A549 treated with AZD2906 at 1 μM for 4 hours (cell line): ENCODE measurements at places on chromosomes 6 and 20. TPM values are rescaled to one million over a fixed set of nuclear protein-coding genes. Genes with fewer than 3 reads are reported as not detected.

SLC13A3 gene
- total RNA-seq: 0.02 to 0.14 TPM (median 0.08 TPM) in 4 of 5 replicates, not detected in the other

ECT2L gene
- total RNA-seq: not detected in 5 replicates

OR2J3 gene
- total RNA-seq: not detected in 5 replicates

SPAG4 gene
- 4.3 to 6.1 TPM (median 5.0 TPM) in 5 replicates for total RNA-seq

CST1 gene
- total RNA-seq: 0.80 to 2.1 TPM (median 1.2 TPM) in 5 replicates

PSORS1C2 gene
- total RNA-seq: 0.08 TPM in 1 of 5 replicates, not detected in the others

ZSCAN31 gene
- 1.5 to 2.2 TPM (median 1.8 TPM) in 5 replicates for total RNA-seq

CLIC5 gene
- 0.01 TPM in 1 of 5 replicates, not detected in the others for total RNA-seq

VSX1 gene
- 0.66 to 1.2 TPM (median 0.93 TPM) in 5 replicates for total RNA-seq

CARMIL1 gene
- total RNA-seq: 7.4 to 10.0 TPM (median 8.1 TPM) in 5 replicates

LPA gene
- 0.06 to 0.15 TPM (median 0.07 TPM) in 5 replicates for total RNA-seq

PTCRA gene
- not detected in 5 replicates for total RNA-seq

KIAA0408 gene
- 5.1 to 5.8 TPM (median 5.6 TPM) in 5 replicates for total RNA-seq

ATP9A gene
- 12.6 to 17.9 TPM (median 15.7 TPM) in 5 replicates for total RNA-seq

ILRUN gene
- total RNA-seq: 30.3 to 33.7 TPM (median 31.4 TPM) in 5 replicates

MYMX gene
- not detected in 5 replicates for total RNA-seq

PSMB8 gene
- 18.4 to 21.4 TPM (median 19.4 TPM) in 5 replicates for total RNA-seq

SLC35F1 gene
- 0.01 to 0.02 TPM (median 0.01 TPM) in 3 of 5 replicates, not detected in the others for total RNA-seq

ZNF831 gene
- total RNA-seq: not detected in 5 replicates

SIRPB1 gene
- total RNA-seq: 0.41 to 0.56 TPM (median 0.43 TPM) in 5 replicates

EPHA7 gene
- total RNA-seq: 0.03 to 0.13 TPM (median 0.06 TPM) in 5 replicates

RCAN2 gene
- 0.02 TPM in 1 of 5 replicates, not detected in the others for total RNA-seq

POLH gene
- total RNA-seq: 8.1 to 10.2 TPM (median 8.4 TPM) in 5 replicates

CRYBG1 gene
- total RNA-seq: 0.47 to 1.2 TPM (median 0.56 TPM) in 5 replicates

BNIP5 gene
- 0.02 to 0.05 TPM (median 0.02 TPM) in 4 of 5 replicates, not detected in the other for total RNA-seq

FOXS1 gene
- 0.21 to 0.53 TPM (median 0.30 TPM) in 5 replicates for total RNA-seq

CRISP3 gene
- total RNA-seq: not detected in 5 replicates

TSPO2 gene
- 0.09 TPM in 1 of 5 replicates, not detected in the others for total RNA-seq

MYCT1 gene
- 0.05 TPM in 1 of 5 replicates, not detected in the others for total RNA-seq

ANKRD6 gene
- total RNA-seq: 1.2 to 2.5 TPM (median 1.6 TPM) in 5 replicates

HSPA12B gene
- 0.40 to 0.77 TPM (median 0.60 TPM) in 5 replicates for total RNA-seq

NR2E1 gene
- total RNA-seq: 0.05 TPM in 2 of 5 replicates, not detected in the others

FAM83B gene
- 0.02 to 0.03 TPM (median 0.03 TPM) in 4 of 5 replicates, not detected in the other for total RNA-seq

SLC17A4 gene
- not detected in 5 replicates for total RNA-seq

SMIM26 gene
- 123 to 146 TPM (median 127 TPM) in 5 replicates for total RNA-seq

SLC22A7 gene
- total RNA-seq: not detected in 5 replicates

C4A gene
- 0.80 to 1.1 TPM (median 0.93 TPM) in 5 replicates for total RNA-seq

SH3BGRL2 gene
- 0.24 to 0.33 TPM (median 0.28 TPM) in 5 replicates for total RNA-seq

GPLD1 gene
- total RNA-seq: 0.81 to 1.2 TPM (median 1.0 TPM) in 5 replicates

SLC17A2 gene
- not detected in 5 replicates for total RNA-seq

RING1 gene
- 19.1 to 24.8 TPM (median 23.7 TPM) in 5 replicates for total RNA-seq

SUMO4 gene
- 0.06 to 0.11 TPM in 2 of 5 replicates, not detected in the others for total RNA-seq

APOM gene
- 2.9 to 3.7 TPM (median 3.1 TPM) in 5 replicates for total RNA-seq

IL20RA gene
- 0.06 to 0.14 TPM in 2 of 5 replicates, not detected in the others for total RNA-seq

PNPLA1 gene
- total RNA-seq: not detected in 5 replicates

SCUBE3 gene
- total RNA-seq: 0.04 to 0.06 TPM (median 0.05 TPM) in 5 replicates

CYP39A1 gene
- 0.03 to 0.07 TPM in 2 of 5 replicates, not detected in the others for total RNA-seq

COL9A1 gene
- 0.06 TPM in 1 of 5 replicates, not detected in the others for total RNA-seq

SIRPD gene
- total RNA-seq: not detected in 5 replicates

CGA gene
- 0.34 to 0.58 TPM (median 0.37 TPM) in 5 replicates for total RNA-seq

THEMIS gene
- total RNA-seq: not detected in 5 replicates

LRRC73 gene
- total RNA-seq: 0.48 to 1.2 TPM (median 1.1 TPM) in 5 replicates

FOXC1 gene
- 4.8 to 6.9 TPM (median 6.4 TPM) in 5 replicates for total RNA-seq

MUC21 gene
- total RNA-seq: 0.03 to 0.04 TPM in 2 of 5 replicates, not detected in the others

CDSN gene
- 0.03 to 0.06 TPM (median 0.05 TPM) in 4 of 5 replicates, not detected in the other for total RNA-seq

TBX18 gene
- total RNA-seq: 18.9 to 21.7 TPM (median 20.3 TPM) in 5 replicates

PSMF1 gene
- total RNA-seq: 203 to 240 TPM (median 221 TPM) in 5 replicates

ADISSP gene
- total RNA-seq: 102 to 175 TPM (median 168 TPM) in 5 replicates
